ENCODE measurements at places on chromosomes 1 and 21. TPM values are rescaled to one million over a fixed set of nuclear protein-coding genes. Genes with fewer than 3 reads are reported as not detected.

Gene BATF3
- total RNA-seq, result 13.2 TPM

- DNase-seq, result no peak
- no peaks in the 10 kb centered on the region for H3K27me3 ChIP-seq
- no peaks in the 10 kb centered on the region for H3K4me1 ChIP-seq
- peaks cover 10% of the 10 kb centered on the region for H3K36me3 ChIP-seq
- H3K4me3 ChIP-seq, result no peak overlapping the region
Measured at GRCh38 chr1:174248041-174248440, 88.7 kb downstream of the RABGAP1L start.

Gene HFM1
- not detected for total RNA-seq

GRCh38 chr1:204714861-204715511, 29.4 kb upstream of the LRRN2 start:
- H3K27ac ChIP-seq, result no peak overlapping the region
- H3K4me3 ChIP-seq, result no peak overlapping the region
- H3K4me1 ChIP-seq, result peaks cover 3% of the 10 kb centered on the region

- H3K36me3 ChIP-seq, result peaks cover 6% of the 10 kb centered on the region
- peak overlapping the region; percentile 62 for H3K4me3 ChIP-seq
- no peaks in the 10 kb centered on the region for H3K27me3 ChIP-seq
Measured at GRCh38 chr1:41914516-41914915, 4.2 kb downstream of the HIVEP3 start.

- no peak overlapping the region for H3K27ac ChIP-seq
- H3K4me1 ChIP-seq, result no peaks in the 10 kb centered on the region
- H3K27me3 ChIP-seq, result peaks cover 9% of the 10 kb centered on the region
- DNase-seq, result no peak
- no peaks in the 10 kb centered on the region for H3K36me3 ChIP-seq
- no peak overlapping the region for H3K4me3 ChIP-seq
Measured at GRCh38 chr1:66137235-66137634, 344.5 kb downstream of the PDE4B start.

- DNase-seq, result no peak
- no peaks in the 10 kb centered on the region for H3K36me3 ChIP-seq
- H3K27ac ChIP-seq, result no peak overlapping the region
- peaks cover 2% of the 10 kb centered on the region for H3K27me3 ChIP-seq
- H3K4me3 ChIP-seq, result no peak overlapping the region
Measured at GRCh38 chr1:7478809-7479499, 292.1 kb upstream of the VAMP3 start.

Gene GJA4
- not detected for total RNA-seq

DNA sequence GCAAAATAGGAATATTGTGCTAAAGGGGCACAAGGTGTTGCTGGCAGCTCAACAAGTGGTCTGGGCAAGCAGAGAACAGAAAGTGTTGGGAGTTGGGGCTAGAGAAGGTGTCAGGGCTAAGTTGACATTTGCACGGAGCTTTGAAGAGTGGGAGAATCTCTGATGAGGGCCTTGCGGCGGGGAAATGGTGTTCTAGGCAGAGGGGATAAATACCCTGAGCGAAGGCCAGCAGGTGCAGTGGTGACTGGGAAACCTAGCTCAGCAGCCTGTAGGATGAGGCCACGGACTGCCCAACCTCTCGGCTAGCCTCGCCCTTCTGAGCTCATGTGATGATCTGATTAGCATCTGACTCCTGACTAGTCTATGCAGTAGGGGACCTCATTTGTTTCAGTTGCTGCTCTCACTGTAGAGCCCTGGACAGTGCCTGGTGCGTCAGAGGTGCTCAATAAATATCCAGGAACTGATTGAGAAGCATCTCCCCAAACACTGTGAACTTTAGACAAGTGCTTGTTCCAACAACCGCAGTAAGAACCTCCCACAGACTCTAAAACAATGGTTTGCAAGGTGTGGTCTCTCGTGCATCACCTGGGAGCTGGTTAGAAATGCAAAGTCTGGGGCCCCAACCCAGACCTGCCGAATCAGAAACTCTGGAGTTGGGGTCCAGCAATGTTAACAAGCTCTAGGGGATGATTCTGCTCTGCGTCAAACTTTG, 1.0 kb upstream of the FOXO6 start:
- no peak for DNase-seq
- H3K4me3 ChIP-seq, result peak overlapping the region; percentile 52
- peaks cover 48% of the 10 kb centered on the region for H3K27me3 ChIP-seq
- no peaks in the 10 kb centered on the region for H3K36me3 ChIP-seq
- no peak overlapping the region for H3K27ac ChIP-seq
- H3K4me1 ChIP-seq, result peaks cover 2% of the 10 kb centered on the region

GRCh38 chr1:220093361-220094015, 444 bp upstream of the IARS2 start:
- H3K27me3 ChIP-seq, result no peaks in the 10 kb centered on the region
- peaks cover 19% of the 10 kb centered on the region for H3K4me1 ChIP-seq
- H3K4me3 ChIP-seq, result no peak overlapping the region
- peaks cover 9% of the 10 kb centered on the region for H3K36me3 ChIP-seq
- H3K27ac ChIP-seq, result peak overlapping the region; percentile 38

- DNase-seq, result no peak
- peak overlapping the region; percentile 15 for H3K27ac ChIP-seq
- peak overlapping the region; percentile 9 for H3K4me3 ChIP-seq
- peaks cover 28% of the 10 kb centered on the region for H3K36me3 ChIP-seq
Measured at GRCh38 chr1:248823517-248824001, 2.2 kb downstream of the SH3BP5L start.

DNA sequence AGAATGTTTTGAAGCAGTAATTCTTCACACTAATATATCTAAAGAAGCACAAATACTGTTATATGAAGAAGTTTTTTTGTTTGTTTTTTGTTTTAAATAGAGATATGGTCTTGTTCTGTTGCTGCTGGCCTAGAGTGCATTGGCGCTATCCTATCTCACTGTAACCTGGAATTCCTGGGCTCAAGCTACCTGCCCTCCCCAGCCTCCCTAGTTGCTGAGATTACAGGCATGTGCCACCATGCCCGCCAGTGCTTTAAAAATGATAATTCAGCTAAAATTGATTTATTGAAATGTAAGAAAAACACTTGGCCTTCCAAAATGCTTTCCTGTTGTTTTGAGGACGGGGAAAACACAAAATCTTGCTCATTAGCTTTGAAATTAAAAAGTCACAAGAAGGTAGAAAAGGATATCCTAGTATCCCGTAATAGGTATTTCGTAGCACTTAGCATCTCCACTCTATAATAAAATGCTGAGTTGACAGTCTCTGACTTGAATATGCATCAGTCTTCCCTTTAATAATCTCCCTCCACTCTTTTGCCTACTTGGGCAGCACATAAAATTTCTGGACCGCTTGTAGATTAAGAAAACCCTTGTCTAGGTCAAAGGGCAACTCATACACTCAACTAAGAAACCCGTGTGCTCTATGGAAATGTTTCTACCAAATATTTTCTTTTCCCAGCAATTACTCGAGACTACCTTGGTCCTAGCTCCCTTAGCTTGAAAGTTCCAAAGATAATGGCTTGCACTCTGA, 1.3 kb downstream of the SCYL3 start:
- peaks cover 15% of the 10 kb centered on the region for H3K36me3 ChIP-seq
- no peak for DNase-seq
- peak overlapping the region; percentile 100 for H3K27ac ChIP-seq
- peak overlapping the region; percentile 95 for H3K4me3 ChIP-seq

Gene CYP4X1
- total RNA-seq, result not detected

DNA sequence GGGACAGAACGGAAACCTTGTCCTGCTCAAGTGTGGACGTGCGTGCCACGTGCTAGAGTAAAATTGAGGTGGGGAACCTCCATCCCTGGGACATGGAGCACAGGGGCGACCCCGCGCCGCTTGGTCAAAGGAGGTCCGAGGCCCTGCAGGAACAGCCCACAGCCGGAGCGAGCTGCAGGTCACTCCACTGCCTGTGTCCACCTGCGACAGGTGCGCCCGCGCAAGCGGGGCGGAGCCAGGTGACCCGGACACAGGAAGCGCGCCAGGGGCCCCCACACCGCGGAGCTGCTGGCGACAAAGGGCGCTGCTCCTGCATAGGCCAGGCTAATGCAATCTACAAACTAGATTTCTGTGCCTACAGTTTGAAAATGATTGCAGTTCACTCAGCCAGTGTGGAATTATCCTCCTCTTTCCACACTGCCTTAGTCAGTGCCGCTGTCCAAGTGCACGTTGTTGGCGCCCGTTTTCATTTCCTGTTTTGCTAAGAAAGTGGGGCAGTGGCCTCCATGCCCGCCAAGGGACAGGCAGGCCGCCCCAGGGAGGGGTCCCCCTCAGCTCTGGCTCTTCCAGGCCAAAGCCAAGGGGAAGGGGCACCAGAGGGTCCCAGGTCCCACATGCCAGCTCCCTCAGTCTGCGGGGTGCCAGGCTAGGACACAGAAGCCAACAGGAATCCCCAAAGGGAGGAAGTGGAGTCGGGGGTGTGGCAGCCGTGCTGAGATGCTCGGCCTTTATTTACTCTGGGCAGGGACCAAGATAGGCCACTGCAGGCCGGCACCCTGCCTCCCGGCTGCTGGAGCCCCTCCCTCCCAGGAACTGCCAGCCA, 4.3 kb upstream of the NADK start:
- H3K36me3 ChIP-seq, result peaks cover 6% of the 10 kb centered on the region
- peak overlapping the region; percentile 89 for H3K27ac ChIP-seq
- H3K4me1 ChIP-seq, result peaks cover 34% of the 10 kb centered on the region
- H3K4me3 ChIP-seq, result peak overlapping the region; percentile 64

Gene RGS16
- 1.4 TPM for total RNA-seq

Gene NPHS2
- total RNA-seq, result not detected

DNA sequence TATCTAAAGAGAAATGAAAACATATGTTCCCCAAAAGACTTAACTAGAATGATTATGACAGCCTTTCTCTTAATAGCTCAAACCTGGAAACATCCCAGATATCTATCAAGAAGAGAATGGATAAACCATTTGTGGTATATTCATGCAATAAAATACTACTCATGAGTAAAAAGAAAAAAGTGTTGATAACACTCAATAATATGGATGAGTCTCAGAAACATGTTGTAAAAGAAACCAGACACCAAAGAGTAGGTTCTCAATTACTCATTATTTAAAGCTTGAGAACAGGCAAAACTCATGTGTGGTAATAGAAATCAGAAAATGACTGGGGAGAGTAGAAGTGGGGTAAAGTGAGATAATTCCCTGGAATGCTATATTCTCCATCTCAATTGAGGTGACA, 154.1 kb downstream of the PHTF1 start:
- H3K4me3 ChIP-seq, result no peak overlapping the region
- no peaks in the 10 kb centered on the region for H3K27me3 ChIP-seq
- peaks cover 5% of the 10 kb centered on the region for H3K36me3 ChIP-seq
- peaks cover 2% of the 10 kb centered on the region for H3K4me1 ChIP-seq

Gene RHBDL2
- total RNA-seq, result not detected

DNA sequence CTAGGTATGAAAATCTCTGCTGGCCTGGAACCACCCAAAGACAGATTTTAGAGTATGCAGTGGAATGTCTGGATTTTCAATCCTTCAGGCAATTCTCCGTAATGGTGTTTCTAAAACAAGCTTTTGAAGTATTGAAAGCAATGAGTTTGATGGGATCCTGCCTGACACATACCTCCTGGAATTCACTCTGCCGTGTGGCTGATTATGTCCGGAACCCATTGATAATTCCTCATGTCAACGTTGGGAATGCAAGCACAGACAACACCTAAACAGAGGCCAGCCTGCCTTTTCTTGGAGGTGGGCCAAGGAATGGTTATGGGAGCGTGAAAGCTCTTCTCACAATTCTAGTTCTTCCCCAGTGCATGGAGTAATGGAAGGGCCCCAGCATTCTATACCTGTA, 168.9 kb upstream of the HMCN1 start:
- no peak overlapping the region for H3K4me3 ChIP-seq
- no peak for DNase-seq
- H3K36me3 ChIP-seq, result peaks cover 6% of the 10 kb centered on the region
- peaks cover 59% of the 10 kb centered on the region for H3K4me1 ChIP-seq
- no peaks in the 10 kb centered on the region for H3K27me3 ChIP-seq

GRCh38 chr1:226692823-226693222, 46.3 kb downstream of the ITPKB start:
- DNase-seq, result no peak
- peak overlapping the region; percentile 4 for H3K27ac ChIP-seq
- peaks cover 23% of the 10 kb centered on the region for H3K36me3 ChIP-seq
- no peak overlapping the region for H3K4me3 ChIP-seq
- no peaks in the 10 kb centered on the region for H3K27me3 ChIP-seq
- H3K4me1 ChIP-seq, result peaks cover 76% of the 10 kb centered on the region

- H3K27ac ChIP-seq, result peak overlapping the region; percentile 96
- H3K27me3 ChIP-seq, result no peaks in the 10 kb centered on the region
- peaks cover 26% of the 10 kb centered on the region for H3K4me1 ChIP-seq
- H3K4me3 ChIP-seq, result peak overlapping the region; percentile 77
- peak; percentile 72 for DNase-seq
- H3K36me3 ChIP-seq, result no peaks in the 10 kb centered on the region
Measured at GRCh38 chr1:36109041-36109679, 15.9 kb downstream of the COL8A2 start.

- H3K27me3 ChIP-seq, result peaks cover 72% of the 10 kb centered on the region
- peak overlapping the region; percentile 65 for H3K4me3 ChIP-seq
- peak overlapping the region; percentile 22 for H3K27ac ChIP-seq
- no peaks in the 10 kb centered on the region for H3K36me3 ChIP-seq
Measured at GRCh38 chr1:34928699-34929496, 552 bp downstream of the DLGAP3 start.

DNA sequence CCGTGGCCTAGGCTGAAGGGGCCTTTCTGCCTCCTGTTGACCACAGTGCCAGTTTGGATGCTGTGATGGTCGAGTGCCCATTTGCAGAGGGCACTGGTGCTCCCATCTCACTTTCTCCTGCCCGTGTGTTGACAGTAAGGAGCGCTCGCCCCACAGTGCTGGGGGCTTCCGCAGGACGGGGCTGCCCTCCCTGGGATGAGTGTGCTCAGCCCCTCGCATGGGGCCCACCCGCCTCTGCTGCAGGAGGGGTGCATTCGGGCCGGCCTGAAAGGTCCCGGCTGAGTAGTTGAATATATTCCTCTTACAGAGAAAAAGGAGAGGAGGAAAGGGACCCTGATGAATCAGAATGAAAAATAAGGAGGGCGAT, 37.3 kb downstream of the NTPCR start:
- H3K27ac ChIP-seq, result no peak overlapping the region
- H3K4me1 ChIP-seq, result peaks cover 10% of the 10 kb centered on the region
- H3K27me3 ChIP-seq, result no peaks in the 10 kb centered on the region

DNA sequence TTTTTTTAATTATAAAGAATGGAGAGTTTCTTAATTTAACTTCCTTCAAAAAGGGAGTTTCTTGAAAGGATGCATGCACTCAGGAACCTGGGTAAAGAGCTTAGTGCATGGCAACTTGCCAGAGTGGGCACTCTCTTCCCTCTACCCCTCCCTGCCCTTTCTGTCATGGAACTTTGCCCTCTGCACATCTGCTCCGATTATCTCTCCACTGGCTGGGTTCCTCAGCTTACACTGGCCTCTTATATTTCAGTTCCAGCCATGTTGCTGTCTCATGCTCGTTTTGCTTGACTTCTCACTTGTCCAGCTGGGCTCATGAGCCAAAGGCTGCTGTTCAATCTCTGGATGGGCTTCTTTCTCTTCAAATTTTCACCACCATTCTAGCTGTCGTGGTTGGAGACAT, 87.0 kb downstream of the NCAM2 start:
- no peaks in the 10 kb centered on the region for H3K36me3 ChIP-seq
- H3K27me3 ChIP-seq, result no peaks in the 10 kb centered on the region
- no peaks in the 10 kb centered on the region for H3K4me1 ChIP-seq
- no peak overlapping the region for H3K4me3 ChIP-seq
- DNase-seq, result no peak
- H3K27ac ChIP-seq, result no peak overlapping the region

Gene IRF6
- 2.0 TPM for total RNA-seq

Measured in activated naive CD8-positive, alpha-beta T cell treated with anti-CD3 and anti-CD28 coated beads, Interleukin-2, amount 10 ng/mL, durations not matched to agents 7 days and 5 days (primary cell).